ENCODE measurements at places on chromosomes 3 and 15.
A peak's percentile ranks its signal among the peaks of the same experiment; 100 is the strongest.

GRCh38 chr15:61994216-61994615 lies 66.0 kb downstream of the VPS13C start:
- DNase-seq, result no peak

- DNase-seq, result no peak
Measured at GRCh38 chr3:121975702-121976302, 46.2 kb downstream of the ILDR1 start.

DNA sequence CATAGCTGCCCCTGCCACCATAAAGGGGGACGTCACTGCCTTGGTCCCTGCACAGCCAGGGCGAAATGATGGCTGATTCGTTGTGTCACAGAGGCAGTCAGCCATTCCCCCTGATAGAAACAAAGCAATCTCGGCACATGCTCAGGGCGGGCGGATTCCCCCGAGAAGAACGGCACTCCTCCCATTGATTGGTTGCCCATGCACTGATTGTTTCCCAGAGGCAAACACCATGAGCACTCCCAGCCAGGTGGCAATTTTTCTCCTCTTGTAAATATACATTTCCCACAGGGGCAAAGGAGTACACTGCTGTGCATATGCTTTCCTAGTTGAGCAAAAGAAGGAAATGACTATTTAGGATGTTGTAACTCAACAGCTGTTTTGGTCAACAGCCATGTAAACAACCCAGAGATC lies 56.5 kb downstream of the KY start:
- DNase-seq, result no peak

DNA sequence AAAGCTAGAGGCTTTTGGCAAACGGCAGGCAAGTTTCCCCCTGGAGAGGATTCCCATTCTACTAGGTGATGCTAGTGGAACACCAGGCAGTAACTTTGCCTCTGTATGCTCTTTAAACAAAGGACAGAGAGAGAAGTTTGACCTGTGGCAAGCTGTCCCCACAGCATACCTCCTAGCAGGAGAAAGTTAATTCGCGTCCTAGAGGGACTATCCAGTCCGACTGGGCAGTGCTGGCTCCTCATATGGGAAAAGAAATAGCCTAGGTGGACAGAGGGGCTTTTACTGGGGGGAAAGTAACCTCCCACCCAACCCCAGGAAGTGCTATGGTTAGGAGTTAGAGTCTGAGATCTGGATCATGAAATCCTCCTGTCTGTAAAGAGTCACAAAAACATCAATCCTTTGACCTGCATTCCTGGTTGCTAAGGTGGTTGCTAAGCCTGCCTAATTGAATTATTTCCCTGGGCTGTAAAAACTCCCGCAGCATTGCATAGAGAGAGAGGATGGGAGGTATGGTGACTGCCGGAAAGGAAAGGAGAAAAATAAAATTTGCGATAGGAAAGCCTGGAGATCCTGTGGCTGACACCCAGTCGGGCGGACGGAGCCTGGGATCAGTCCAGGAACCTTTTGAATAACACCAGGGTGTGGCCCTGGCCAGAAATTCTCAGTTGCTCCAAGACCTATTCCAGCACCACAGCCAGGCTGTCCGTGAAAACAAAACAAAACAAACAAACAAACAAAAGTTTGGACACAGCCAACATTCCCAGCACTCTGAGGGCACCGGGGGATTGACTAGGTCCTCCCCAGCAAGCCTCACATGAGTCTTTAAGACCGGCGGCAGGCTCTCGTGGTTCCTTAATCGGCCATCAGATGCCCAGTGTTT lies 67.7 kb upstream of the ATP11B start:
- no peak for DNase-seq

- DNase-seq, result no peak
Measured at GRCh38 chr3:42524751-42525150, 22.3 kb downstream of the VIPR1 start.

DNA sequence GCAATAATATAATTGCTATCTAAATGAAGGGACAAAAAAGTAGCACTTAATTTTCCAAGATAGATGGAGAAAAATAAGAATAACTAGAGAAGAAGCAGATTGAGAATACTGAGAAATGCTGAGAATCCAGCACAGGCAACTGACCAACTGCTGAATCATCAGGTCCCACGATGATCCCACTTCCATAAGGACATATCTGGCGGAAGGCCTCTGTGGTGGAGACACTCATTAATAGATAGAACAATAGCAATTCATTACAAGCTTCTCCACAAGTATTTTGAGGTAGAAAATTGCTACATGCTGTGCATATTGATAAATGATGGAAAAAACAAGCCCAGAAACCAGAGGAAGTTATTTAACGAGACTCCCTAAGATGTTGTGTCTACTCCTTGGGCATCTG lies 105.9 kb downstream of the DUT start:
- no peak for DNase-seq

DNA sequence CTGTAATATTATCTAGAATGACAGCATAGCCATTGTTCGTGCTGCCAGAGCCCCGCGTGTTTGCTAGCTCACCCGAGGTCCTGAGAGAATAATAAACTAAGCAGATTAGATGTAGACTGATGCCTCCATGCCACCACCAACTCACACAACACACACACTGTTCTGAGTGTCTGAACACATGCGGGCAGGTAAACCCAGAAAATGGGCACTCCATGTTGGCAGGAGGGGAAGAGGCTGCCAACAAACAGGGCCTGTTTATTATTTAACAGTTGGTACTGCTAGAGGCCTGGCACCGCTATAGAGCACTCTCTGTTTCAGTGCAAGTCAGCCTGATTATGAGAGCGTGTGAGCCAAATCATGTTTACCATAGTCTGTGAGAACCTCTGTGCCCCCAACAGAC lies 299.0 kb downstream of the ZBTB20 start:
- peak; percentile 31 for DNase-seq

GRCh38 chr3:62261736-62262135 lies 111.6 kb downstream of the FEZF2 start:
- DNase-seq, result no peak

GRCh38 chr15:71975816-71976150 lies 142.2 kb downstream of the MYO9A start:
- no peak for DNase-seq

GRCh38 chr15:73232776-73233175 lies 136.0 kb downstream of the HCN4 start:
- DNase-seq, result peak; percentile 12

- DNase-seq, result no peak
Measured at GRCh38 chr3:195865752-195866151, 42.6 kb downstream of the TNK2 start.
